Ammon's horn (tissue), 1 donor: ENCODE measurements at places on chromosomes 1 and 21.

DNA sequence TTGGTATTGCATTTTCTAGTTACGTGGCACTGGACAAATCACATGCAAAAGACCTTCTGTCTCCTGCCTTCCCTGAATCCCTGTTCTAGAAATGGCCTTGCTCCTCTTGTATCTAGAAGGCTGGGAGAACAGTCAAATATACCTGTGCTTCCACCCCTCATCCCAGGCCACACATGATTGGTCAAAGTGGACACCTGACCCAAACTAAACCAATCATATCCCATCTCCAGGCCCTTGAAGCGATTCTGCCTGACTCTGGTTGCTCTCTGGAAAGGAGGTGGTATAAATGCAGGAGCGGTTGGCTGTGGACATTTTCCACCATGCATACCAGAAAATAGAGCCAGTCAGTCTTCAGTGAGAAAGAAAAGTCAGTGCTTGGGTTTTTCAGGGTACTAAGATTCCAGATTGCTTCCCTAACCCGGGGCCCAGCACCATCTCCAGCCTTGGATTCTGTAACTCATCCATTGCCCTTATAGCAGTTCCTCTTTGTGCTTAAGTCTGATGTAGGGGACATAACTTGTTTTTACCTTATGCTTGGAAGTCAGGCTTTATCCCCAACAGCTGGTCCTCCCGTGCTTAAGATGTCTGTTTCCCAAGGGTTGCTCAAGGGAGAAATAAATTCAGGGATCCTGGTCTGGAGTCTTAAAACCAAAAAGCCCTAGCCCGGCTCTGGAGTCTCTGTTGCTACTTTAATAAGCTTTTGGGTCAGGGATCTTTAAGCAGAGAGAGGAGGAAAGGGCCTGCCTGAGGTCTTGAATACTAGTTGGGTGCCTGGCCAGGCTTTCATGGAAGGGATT lies 7.7 kb upstream of the PHC2 start:
- DNase-seq, result no peak

GRCh38 chr1:113928187-113928930 lies 765 bp upstream of the HIPK1 start:
- no peak for DNase-seq

DNA sequence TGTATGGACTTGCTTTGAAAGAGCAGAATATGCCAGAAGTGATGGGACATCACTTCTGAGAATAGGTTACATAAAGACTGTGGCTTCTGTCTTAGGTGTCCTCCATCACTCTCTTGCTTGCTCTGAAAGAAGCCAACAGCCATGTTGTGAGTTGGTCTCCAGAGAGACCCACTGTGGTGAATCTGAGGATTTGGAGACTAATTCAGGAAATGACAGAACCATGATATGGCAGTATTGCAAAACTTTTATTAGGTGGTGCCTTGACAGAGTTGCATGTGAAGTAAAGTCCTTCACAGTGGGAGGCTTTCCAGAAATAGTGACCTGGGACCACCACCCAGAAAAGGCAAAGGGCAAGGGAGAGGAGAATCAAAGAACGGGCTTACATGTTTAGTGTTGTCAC lies 628.6 kb downstream of the KCNT2 start:
- no peak for DNase-seq

- no peak for DNase-seq
Measured at GRCh38 chr1:69320757-69321211, 246.9 kb upstream of the LRRC7 start.

DNA sequence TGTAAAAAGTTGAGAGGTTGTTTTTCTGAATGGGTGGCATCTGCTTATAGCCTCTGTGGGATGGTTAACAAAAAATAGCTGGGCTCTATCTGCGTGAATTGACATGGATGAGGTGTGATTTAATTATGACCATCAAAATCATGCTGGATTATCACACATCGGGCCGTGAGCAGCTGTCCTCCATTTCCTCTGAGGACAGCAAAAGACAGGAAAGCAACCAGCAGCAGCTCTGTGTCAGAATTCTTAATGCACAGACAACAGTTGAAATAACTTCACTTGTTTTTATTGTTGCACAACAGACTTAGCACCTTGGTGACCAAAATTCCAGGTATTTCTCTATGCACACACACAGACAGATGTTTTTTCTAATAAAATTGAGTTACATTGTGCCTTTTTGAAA lies 54.5 kb upstream of the LAPTM5 start:
- no peak for DNase-seq

GRCh38 chr1:203475012-203475981 lies at the start of gene PRELP:
Gene PRELP, plus strand, starts transcription at chr1:203475806. Its CDS starts 7,379 bp downstream, at chr1:203483185.
- DNase-seq, result peak; percentile 75

GRCh38 chr1:82018319-82018718 lies 217.6 kb downstream of the ADGRL2 start:
- DNase-seq, result no peak

DNA sequence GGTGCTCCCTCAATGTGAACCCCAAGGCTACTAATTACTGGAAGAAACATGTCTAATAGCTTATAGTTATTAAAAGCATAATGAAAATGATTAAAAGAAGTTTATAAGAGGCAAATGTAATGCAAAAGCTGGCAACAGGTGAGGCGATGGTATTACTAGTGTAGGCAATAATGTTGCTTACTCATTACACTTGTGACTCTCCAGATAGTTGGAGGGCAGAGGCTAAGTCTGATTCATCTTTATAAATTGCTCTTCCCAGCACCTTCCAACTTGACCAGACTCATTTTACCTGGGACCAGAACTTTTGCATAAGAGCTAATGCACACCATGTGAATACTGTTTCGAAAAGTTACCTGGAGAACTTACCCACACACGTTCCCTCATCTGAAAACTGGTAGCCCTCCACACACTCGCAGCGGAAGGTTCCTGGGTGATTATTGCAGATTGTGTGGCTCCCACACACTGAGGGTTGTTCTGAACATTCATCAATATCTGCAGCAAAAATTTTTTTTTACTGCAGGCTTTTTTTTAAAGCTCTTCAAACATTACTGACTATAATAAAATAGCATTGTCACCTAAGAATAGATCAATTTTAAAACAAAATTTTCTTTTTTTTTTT lies 48.0 kb downstream of the NID1 start:
- no peak for DNase-seq

DNA sequence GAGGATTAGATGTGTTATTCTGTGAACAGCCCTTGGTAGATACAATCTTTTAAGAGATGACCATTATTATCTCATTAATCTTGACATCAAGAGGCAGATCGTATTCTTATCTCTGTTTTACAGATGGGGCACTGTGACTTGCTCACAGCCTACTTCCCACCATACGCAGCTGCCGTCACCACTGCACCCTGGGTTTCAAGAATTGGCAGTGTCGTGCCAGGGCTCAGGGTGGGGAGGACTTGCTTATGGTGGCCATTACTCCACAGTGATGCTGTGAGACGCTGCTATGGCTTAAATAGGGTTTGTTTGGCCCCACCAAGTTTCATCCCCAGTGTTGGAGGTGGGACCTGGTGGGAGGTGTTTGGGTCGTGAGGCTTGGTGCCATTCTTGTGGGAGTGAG lies 45.4 kb upstream of the ZC3H12A start:
- DNase-seq, result no peak

DNA sequence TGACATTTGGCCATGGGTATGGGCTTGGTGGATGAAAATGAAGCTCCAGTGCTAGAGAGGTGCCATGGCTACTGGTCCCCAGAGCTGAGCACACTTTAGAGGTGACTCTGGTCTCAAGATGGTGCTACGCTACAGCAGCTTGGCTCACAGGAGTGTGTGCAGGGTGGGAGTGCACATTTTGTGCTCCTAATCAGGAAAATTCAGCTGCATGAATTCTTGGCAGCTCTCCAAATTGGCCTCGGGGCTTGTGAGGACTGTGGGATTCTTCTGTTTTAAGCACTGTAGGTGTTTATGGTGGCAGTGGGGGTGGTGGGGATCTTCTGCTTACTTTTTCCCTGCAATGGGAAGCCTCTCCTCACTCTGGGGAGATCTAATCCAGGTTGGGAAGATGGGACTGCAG lies 17.3 kb upstream of the TIPRL start:
- DNase-seq, result no peak

- DNase-seq, result no peak
Measured at GRCh38 chr1:40575336-40575735, 43.9 kb downstream of the ZNF684 start.

DNA sequence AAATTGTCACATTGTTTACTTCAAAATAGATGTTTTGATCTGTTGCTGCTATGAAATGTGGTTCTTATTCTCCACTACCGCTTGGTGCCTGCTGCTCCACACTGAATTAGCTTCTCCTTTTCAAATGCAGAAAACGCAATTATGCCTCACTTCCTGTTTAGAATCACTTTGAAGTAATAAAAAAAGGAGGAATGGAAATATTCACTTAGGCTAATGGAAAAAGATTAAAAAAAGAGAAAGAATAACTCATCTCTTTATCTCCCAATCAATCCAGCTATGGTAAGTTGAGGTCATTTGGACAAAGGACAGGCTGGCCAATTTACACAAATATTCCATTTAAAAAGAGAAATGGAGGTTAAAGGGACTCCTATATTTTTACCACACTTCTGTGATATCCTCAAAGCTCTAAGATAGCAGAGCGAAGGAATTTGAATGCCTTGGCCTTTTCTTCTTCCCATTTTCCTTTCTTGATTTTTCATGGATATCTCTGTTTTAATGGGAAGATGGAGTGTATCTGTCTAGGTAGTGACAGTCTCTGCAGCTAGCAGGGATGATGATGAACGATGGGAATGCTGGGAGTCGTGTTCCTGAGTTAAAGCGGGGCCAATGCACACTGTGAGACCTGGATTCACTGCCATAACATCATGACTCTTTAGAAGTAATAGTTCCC lies 35.7 kb downstream of the RGS5 start:
- no peak for DNase-seq

DNA sequence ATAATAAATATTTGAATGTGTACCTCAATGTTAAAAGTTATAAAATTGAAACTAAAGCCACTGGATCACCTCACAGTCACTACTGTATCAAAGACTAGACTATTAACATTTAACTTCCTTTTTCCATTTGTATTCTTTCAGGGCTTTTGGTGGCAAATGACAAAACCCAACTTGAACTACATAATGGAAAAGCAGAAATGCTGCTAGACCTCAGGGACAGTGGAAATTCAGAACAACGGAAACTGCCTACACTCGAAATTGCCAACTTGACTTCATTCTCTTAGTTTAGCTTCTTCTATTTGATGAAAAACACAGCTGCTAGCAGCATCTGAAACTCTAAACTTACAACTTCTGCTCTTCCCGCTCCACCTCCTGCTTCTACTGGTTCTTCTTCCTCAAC lies 34.9 kb upstream of the NTNG1 start:
- DNase-seq, result no peak

DNA sequence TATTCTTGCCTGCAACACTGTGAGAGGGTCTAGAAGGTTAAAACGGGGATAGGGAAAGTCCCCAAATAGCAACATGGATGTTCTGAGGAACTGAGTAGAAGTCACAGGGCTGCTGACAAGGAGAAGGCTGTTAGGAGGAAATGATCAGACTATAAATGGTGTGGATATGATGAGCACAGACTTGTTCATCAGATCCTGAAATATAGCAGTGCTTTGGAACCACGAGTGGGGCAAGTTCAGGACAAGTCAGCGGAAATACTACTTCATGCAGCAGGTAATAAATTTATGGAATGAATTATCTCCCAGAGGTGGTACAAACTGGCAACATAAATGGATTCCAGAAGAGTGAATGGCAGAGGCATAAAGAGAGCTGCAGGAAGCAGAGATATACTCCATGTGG lies 3.2 kb upstream of the KIAA0040 start:
- DNase-seq, result no peak

DNA sequence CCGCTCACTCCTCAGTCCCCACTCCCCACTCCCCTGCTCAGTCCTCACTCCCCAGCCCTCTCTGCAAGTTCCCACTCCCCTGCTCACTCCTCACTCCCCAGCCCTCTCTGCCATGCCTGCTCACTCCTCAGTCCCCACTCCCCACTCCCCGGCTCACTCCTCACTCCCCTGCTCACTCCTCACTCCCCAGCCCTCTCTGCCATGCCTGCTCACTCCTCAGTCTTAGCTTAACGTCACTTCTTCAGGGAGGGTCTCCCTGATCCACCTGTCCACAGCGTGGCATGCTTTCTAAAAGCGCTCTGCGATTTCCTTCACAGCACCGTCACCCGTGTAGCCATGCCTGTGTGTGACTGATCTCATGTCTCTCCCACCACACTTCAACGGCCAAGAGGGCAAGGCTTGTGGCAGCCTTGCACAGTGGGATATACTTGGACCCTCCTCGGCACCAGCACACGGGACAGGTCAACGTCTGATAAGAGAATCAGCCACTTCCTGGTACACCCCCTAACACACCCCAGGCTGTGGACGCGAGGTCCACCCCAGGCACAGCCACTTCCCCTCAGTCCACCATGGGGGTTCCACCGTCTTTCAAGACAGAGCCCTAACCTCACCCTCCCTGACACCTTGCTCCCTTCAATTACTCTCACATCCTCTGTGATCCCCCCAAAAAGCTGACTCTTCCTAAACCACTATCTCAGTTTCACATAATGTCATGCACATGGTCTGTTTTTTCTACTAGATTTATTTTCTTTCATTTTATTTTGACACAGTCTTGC lies 14.0 kb downstream of the PRDM15 start:
- DNase-seq, result no peak

DNA sequence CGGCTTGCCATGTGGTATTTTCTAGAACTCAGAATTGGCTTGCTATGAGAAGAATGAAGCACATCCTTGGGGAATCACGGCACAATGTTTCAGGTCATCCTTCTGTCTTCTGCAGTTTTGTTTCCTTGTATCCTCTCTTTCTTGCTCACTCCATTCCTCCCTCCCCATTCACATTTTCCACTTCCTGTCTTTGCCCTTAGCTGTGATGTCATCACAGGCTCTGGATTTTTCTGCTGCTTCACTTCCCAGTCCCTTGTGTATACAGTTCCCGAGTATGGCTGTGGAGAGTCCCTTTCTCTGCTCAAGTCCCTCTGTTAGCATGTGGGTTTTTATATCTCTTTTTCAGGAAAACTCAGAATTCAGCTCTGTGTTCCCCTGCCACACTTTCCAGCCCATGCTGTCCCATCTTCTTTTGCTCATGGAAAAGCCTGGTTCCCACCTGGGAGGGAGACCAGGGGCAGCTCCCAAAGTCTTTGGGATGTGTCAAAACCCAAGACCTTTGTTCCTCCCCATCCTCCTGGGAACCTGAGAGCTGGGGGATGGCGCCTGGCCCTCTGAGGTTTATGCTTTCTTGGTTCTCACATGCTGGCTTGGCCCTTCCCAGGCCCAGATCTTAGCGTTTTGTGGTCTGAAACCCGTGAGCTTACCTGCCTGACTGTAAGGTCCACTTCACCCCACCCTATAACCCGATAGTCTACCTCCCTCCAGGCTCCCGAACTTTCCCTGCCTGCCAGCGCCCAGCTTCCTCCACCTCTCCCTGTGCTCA lies 4.8 kb upstream of the RGS16 start:
- DNase-seq, result no peak

DNA sequence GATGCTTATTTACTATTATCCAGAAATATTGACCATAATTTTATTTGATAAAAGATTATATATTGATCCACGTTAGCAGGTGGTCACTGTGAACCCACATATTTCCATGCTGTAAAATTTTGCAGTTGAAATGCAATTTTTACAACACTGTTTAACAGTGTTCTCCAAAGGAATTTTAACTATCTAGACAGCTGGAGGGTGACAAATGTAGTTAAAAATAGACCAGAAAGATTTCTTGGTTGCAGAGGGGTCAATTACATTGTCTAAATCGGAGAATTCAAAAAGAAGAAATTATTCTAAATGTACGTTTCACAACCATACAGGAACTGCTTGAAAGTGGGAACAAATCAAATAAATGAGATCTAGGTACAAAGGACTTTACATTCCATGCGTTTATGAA lies 625.2 kb upstream of the NCAM2 start:
- no peak for DNase-seq
